ENCODE measurements at places on chromosomes 13 and 19.

GRCh38 chr13:50892210-50892944, 17.2 kb upstream of the RNASEH2B start:
- no peak for DNase-seq

DNA sequence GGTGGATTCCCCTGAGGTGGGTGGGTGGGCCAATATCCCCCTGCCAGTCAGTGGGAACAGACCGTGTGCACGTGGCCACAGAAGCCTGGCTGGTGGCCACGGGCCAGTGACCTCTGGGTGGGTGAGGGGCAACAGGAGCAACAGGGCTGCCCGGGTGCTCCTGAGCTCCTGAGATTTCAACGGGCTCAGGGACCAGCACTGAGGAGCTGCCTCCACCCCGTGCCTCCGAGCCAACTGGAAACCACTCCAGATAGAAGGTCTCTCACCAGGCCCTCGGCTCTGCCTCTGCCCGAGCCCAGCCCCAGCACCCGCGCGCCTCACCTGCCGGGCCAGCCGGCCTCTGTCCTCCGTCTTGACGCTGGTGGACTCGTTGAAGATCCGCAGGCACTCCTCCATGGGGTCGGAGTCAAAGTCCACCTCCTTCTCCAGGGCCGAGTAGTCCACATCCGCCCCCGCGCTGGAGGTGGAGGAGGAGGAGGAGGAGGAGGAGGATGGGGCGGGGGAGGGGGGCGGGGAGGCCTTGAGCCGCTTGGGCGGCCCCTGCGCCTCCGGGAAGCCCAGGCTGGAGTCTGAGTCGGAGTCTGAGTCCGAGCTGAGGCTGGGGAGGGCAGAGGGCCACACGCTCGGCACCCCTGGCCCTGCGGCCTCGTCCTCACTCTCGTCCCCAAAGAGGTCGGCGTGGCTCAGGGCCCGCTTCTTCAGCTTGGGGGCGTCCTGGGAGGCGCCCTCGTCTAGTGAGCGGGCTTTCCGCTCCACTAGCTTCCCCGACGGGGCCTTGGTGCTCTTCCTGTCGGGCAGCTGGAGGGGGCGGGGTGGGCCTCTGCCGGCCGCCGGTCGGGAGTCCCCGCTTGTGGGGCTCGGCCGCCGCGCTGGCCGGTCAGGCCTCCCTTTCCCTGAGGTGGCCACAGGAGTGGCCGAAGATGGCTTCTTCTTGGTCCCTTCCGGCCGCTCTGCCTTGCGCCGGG, 14.8 kb upstream of the ATP8B3 start:
- no peak for DNase-seq

- peak; percentile 92 for DNase-seq
Measured at GRCh38 chr19:40433391-40434216, 7.8 kb upstream of the SERTAD1 start.

DNA sequence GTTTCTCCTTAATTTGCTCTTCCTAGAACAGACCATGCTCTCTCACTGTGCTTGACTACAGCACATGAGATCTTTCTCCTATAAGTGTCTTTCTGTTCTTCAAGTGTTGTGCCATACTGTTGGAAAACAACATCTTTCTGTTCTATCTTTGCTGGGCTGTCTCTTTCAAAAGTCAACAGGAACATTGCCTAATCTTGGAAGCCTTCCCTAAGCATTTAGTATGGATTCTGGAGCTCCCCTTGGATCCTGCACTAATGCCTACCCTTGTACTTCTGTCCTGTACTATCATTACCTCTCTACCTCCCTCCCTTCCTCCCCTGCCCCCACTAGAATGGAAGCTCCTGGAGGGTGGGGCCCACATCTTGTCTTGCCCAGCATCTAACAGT, 26.8 kb downstream of the STARD13 start:
- DNase-seq = no peak

- no peak for DNase-seq
Measured at GRCh38 chr13:20717581-20718542, 14.4 kb downstream of the IL17D start.

DNA sequence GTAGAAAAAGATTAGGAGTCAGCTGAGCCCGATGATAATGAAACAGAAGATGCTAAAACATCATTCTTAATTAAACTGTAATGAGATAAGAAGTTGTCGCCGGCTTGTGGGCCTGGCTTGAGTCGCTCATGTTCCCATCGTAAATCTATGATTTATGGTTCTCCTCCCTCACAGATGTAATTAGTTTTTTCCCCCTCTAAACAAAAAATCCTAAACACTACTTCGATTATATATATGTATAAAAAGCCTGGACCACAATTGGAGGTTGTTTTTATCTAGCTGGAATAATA, 151.3 kb downstream of the PTPRS start:
- DNase-seq = no peak

GRCh38 chr13:78084401-78084800, 165.8 kb upstream of the EDNRB start:
- no peak for DNase-seq

- DNase-seq = no peak
Measured at GRCh38 chr13:85436029-85436428, 363.2 kb downstream of the SLITRK6 start.

- no peak for DNase-seq
Measured at GRCh38 chr13:73520566-73521289, 461.9 kb downstream of the KLF5 start.

DNA sequence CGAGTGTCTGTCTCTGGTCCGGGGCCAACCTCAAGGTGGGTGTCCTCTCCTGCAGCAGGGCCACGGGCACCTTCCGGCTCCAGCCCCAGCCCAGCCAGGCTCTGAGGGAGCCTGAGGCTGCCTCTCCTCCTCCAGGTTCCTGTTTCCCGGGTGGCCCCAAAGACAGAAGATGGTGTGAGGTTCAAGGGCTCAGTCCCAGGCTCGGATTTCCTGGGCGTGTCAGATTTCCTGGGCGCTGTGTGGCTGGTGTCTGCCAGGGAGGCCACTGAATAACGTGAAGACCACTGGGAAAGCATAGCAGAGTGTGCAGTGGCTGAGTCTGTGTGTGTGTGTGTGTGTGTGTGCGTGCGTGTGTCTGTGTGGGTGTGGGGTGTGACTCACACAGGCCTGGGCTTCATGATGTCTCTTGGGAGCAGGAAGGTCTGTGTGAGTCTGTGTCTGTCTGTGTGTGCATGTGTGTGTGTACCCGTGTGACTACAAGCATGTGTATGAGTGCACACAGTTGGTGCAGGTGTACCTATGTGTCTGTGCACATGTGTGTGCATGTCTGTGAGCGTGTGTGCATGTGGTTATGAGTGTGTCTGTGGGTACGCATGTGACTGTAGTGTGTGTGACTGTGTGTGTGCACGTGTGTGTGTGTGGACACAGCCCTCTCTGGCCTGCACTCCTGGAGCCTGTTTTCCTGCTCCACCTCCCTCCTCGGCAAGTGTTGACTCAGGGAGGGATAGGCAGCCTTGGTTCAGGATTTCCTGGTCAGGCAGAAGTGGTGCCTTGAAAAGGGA, 28.3 kb downstream of the CEBPA start:
- peak; percentile 91 for DNase-seq

DNA sequence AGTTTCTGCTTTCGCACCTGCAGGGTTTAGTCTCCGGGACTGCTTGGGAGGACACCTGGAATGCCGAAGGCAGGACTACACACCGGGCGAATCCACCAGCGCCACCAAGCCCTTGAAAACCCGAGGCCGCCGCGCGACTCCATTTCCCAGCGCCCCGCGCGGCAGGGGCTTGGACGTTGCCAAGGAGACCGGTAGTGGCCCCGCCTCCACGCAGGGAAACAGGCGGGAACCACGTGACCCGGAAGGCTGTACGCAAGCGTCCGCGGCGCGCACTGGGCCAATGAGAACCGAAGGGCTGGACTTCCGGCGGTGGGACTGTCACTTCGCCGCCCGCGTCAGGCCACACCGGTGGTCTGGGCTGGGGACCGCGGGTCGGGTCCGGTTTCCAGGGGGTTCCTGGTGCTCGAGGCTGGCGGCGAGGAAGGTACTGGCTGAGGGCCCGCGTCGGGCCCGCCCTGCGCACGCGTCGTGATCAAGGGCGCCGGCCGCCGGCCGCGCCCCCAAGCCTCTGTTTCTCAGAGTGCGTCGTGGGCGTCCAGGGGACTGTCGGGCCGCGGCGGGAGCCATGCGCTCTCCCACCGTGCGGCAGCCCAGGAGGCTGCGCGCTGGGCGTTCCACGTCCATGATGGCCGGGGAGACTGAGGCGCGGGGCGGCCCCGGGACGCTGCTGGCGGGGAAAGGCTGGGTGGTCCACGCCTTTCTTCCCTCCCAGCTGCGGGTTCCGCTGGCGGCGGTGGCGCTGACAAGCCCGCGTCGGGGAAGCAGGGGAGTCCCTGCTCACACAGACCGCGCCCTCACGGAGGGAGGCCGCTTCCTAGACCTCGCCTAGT, at the start of gene ZNF324:
Gene ZNF324 (plus strand): TSS at position 321 of the 830 bp plus-strand sequence. CDS start 2,106 bp downstream, outside the sequence.
- peak; percentile 98 for DNase-seq

- no peak for DNase-seq
Measured at GRCh38 chr13:98827449-98827848, 75.0 kb upstream of the SLC15A1 start.

GRCh38 chr13:113448885-113449692, 4.2 kb downstream of the ADPRHL1 start:
- DNase-seq = peak; percentile 97

DNA sequence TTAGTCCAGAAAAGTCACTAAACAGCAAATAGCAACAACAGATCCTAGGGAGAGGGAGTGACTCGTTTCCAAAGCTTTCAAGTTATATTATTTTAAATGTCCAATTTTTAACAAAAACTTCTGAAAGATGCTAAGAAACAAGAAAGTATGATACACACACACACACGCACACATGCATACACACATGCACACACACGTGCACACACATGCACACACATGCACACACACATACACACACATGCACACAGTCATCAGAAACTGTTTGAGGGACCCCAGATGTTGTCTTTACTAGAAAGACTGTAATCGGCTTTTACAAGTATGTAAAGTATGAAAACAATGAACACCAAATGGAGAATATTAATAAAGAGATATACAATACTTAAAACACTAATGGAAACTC, 825.4 kb downstream of the UQCRFS1 start:
- no peak for DNase-seq

DNA sequence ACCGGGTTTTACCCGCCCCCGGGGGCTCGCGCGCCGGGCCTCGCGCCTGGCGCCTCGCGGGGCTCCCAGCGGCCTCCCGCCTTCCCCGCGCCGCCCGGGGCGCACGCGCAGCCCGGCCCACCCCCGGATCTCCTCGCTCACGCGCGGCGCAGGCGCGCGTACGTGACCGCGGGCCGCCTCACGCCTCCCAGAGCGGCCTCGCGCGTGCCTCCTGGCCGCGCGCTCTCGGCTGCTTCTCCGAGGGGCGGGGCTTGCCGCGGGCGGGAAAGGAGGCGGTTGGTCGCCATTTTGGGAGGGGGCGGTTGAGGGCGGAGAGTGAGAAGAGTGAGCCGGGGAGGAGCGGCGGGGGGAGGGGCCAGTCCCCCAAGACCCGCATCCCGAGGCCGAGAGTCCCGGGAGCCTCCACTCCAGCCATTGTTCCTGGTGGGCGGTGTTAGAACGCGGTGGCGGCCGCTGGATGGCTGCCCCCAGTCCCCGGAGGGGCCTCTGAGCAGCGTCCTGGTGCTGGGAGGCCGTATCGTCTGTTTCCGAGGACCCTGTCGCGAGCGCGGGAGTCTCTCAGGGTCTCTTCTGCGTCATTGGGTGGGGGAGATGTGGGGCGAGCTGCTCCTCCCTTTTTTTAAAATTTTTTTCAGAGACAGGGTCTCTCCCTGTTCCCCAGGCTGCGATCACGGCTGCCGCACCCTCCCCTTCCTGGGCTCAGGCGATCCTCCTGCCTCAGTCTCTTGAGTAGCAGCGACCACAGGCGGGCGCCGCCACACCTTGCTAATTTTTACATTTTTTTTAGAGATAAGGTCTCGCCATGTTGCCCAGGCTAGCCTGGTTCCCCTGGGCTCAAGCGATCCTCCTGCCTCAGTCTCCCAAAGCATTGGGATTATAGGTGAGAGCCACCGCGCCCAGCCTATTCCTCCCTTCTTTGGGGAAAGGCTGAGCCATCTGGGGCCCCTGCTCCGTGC, at the start of gene ZNF541:
Gene ZNF541 (minus strand): TSS at position 78 of the 956 bp plus-strand sequence. CDS start 17,292 bp downstream, outside the sequence.
- no peak for DNase-seq

- DNase-seq = no peak
Measured at GRCh38 chr19:17942582-17943273, 9.9 kb downstream of the CCDC124 start.

- DNase-seq = no peak
Measured at GRCh38 chr19:13995017-13995728, 10.9 kb downstream of the RFX1 start.

GRCh38 chr19:2550431-2551171, 74.7 kb downstream of the GADD45B start:
- no peak for DNase-seq

- DNase-seq = peak; percentile 73
Measured at GRCh38 chr19:15378534-15379082, 979 bp downstream of the AKAP8 start.

- no peak for DNase-seq
Measured at GRCh38 chr13:32594157-32594738, 8.0 kb downstream of the PDS5B start.

DNA sequence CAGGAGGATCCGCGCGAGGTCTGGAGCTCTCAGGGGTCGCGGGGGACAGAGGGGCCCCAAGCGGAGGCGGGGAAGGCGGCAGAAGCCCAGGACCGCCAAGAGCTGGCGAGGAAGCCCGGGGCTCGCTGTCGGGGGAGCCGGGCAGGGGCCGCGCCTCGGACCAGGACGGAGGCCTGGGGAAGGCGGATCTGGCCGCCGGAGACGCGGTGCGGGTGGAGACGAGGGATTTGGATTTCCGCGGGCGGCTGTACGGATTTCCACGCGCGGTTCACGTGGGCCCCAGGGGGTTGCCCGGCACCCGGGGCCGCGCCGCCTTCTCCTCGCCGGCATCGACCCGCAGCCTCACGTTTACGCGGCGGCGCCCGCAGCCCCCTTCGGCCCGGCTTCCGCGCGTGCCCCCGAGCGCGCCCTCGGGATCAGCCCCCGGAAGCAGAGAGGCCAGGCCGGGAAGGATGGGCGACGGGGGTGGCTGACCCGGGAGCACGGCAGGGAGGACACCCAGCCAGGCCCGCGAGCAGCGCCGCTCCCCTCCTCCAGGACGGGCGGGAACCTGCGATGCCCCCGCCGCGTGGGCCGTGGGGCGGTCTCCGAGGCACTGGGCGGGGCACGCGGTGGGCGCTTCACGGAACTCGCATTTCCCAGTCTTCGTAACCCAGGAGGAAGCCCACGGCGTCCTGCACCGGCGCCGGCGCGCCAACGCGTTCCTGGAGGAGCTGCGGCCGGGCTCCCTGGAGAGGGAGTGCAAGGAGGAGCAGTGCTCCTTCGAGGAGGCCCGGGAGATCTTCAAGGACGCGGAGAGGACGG, 4.7 kb downstream of the F7 start:
- DNase-seq = no peak

DNA sequence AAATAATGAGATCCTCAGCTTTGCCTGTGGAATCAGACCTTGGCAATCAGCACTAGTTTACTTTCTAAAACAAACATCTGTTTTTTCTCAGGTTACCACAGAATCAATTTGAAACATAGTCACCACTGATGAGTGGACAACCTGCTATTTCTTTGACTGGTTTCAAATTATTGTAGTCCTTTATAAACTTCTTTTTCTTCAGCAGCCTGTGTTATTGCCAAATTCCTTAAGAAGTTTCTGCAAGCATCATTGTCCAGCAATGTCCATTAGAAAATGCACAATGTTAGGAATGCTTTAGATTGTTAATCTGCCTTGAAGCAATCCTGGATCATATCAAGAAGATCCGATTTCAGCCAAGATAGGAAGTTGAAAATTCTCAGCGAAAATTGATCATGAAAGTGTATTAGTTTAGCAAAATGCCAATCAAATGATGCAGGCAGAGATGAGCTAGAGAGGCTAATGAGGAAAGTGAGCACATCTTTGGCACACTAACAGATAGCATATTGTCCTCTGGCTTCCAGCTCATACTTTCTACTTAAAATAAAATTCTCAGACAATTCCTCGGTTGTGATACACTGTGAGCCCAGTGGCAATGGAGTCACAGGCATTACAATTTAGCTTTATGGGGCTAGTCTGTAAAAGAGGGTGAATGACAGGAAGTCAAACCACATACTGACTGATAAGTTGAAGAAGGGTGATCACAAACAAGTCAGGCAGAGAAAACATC, 270.6 kb downstream of the SLITRK6 start:
- no peak for DNase-seq
